ENCODE measurements at places on chromosomes 3 and 15.

DNA sequence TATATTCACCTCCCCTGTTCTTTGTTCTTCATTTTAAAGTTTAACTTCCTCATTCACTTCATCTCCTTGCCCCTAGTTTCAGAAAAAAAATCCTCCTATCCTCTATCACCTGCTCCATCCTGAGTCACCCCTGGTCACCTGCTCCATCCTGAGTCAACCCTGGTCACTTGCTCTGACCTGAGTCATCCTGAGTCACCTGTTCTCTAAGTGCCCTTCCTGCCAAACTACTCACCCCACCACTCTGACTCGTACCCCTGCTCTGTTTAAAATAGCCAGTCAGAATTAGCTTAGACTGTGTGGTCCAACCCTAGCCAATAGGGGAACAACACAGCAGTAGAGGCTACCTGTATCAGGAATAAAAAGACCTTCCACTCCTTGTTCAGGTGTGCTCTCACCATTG is 716.9 kb downstream of the ZBBX start:
- DNase-seq: peak; percentile 22

- DNase-seq: no peak
Measured at GRCh38 chr3:31438742-31439141, 94.0 kb upstream of the STT3B start.

DNA sequence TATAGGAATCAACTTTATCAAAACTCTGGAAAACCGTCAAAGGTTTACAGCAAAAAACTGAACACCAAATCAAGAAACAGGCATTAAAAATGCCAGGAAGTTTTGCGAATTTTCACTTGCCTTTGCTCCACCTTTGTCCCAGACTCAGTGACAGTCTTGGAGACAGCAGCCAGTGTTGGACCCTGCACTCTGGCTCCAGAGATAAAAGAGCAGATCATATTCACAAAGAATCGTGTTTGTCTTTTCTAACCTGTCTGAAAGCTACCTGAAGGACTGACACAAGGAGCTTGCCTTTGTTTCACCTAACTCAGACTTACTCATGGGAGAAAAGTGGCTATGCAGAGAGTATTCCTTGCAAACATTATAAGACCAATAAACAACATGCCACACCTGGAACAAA is 74.0 kb upstream of the TCF12 start:
- no peak for DNase-seq

DNA sequence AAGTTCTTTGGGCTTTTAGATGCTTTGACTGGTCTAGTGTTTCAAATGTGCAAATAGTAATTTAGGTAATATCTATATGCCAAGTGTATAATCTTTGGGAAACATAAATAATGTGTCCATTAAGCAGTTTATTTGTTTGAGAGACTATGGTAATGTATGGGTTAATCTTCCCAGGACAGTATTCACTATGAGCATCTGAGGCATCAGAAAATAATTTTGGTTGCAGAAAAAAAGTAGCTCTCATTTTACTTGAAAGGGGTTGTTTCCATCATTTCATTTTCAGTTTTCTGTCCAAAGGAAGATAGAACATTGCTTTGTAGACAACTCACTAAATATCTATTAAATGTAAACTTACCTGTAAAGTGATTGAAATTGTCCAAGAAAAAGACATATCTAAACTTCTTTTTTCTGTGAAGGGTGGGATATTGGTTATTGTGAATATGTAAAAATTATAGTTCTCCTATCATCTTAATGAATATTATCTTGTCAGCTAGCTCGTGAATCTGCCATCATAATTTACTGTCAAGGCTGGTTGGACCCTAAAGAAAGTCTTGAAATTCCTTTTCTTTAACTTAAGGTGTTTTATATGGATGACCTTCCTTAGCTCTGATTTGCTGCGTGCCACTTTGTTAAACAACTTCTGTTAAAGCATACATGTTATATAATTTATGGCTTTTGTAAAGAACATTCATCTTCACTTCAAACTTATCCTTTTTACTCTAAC is 108.8 kb downstream of the EPHA3 start:
- no peak for DNase-seq

DNA sequence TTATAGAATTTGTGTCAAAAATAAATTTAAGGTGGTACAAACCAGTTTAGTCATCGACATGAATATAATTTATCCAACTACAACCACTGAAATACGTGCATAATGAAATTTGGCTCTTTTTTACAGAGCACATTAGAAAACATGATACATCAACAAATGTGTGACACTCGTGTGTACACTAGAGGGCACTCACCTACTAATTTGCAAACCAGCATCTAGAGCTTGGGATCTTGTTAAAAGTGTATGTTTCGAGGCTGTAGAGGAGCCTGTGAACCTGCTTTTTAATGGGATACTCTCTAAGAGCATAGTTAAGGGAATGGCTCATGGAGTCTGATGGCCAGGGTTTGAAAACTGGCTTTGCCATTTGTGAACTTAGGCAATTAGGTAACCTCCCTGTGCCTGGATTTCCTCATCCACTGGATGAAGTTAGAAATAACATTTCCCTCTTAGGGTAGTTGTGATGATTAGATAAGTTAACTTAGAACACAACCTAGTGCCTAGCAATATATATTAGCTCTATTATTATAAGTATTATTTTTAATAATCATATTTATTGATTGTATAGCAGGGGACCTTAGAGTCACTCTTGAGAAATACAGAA is 8.8 kb upstream of the CPOX start:
- peak; percentile 75 for DNase-seq

DNA sequence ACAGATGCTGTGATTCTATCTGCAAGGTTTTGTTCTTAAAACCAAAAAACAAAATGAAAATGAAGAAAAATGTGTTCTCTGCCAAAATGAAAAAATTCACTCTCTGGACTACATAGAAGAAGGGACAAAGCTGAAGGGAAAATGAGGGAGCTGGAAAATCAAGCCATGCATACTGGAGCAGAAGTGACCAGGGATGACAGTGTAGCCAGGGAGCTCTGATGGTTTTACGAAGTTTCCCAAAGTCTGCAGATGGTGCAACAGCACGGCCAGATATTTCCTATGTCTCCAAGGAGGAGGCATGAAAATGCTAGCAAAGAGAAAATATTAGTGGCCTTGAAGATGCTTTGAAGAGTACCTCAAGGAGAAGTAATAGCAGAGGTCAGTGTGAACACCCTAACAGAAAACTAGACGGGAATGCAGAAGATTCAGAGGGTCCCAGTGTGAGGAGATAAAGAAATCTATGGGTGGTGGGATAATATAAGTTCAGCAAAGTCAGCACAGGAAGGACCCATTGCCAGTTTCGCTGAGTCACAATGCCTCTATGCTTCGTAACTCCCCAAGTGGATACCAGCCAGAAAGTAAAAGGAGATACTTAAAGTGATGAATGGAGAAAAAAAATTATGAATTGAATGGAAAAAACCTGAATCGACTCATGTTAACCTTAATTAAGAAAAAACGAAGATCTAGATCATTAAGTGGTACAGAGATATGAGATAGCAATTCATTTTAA is 39.0 kb upstream of the POMGNT2 start:
- DNase-seq: peak; percentile 87

Measured in fibroblast of mammary gland (primary cell).